Activated CD8-positive, alpha-beta T cell treated with anti-CD3 and anti-CD28 coated beads for 36 hours (primary cell): ENCODE measurements at places on chromosomes 12 and 14. TPM values are rescaled to one million over a fixed set of nuclear protein-coding genes. Genes with fewer than 3 reads are reported as not detected.

NID2 gene
- not detected for total RNA-seq

GPR84 gene
- total RNA-seq: not detected

RNASE4 gene
- total RNA-seq: 1.0 TPM

CNIH1 gene
- total RNA-seq: 82.0 TPM

SPIC gene
- not detected for total RNA-seq

MYO1A gene
- total RNA-seq: 2.1 TPM

APAF1 gene
- total RNA-seq: 14.3 TPM

KRT81 gene
- not detected for total RNA-seq

RPS26 gene
- 29.7 TPM for total RNA-seq

CLEC1B gene
- not detected for total RNA-seq

PDZRN4 gene
- not detected for total RNA-seq

CLEC4C gene
- total RNA-seq: not detected

PLA2G1B gene
- 0.99 TPM for total RNA-seq

PAH gene
- total RNA-seq: not detected

KERA gene
- not detected for total RNA-seq

PKP2 gene
- total RNA-seq: 0.13 TPM

GAS2L3 gene
- 2.1 TPM for total RNA-seq

KRT78 gene
- not detected for total RNA-seq

DNAJC22 gene
- total RNA-seq: not detected

SERPINA4 gene
- not detected for total RNA-seq

PLEKHA5 gene
- 2.1 TPM for total RNA-seq

TPH2 gene
- total RNA-seq: not detected

KRT1 gene
- total RNA-seq: not detected

P2RX7 gene
- 4.7 TPM for total RNA-seq

MAP3K9 gene
- total RNA-seq: 8.0 TPM

TMEM119 gene
- total RNA-seq: not detected

HSPA2 gene
- 2.9 TPM for total RNA-seq

PLCZ1 gene
- not detected for total RNA-seq

ANO4 gene
- total RNA-seq: not detected

LYZ gene
- not detected for total RNA-seq

RASSF8 gene
- total RNA-seq: not detected

SPX gene
- total RNA-seq: not detected

SOAT2 gene
- total RNA-seq: 6.7 TPM

ACOT4 gene
- 1.8 TPM for total RNA-seq

KRT85 gene
- total RNA-seq: not detected

RFC5 gene
- 59.8 TPM for total RNA-seq

RNASE7 gene
- not detected for total RNA-seq

TAS2R19 gene
- total RNA-seq: 1.4 TPM

JAG2 gene
- 3.6 TPM for total RNA-seq

FIGNL2 gene
- total RNA-seq: 0.40 TPM
